ENCODE measurements at places on chromosomes 11 and 22.

GRCh38 chr11:130216591-130217132, 57.1 kb downstream of the ST14 start:
- DNase-seq, result no peak

DNA sequence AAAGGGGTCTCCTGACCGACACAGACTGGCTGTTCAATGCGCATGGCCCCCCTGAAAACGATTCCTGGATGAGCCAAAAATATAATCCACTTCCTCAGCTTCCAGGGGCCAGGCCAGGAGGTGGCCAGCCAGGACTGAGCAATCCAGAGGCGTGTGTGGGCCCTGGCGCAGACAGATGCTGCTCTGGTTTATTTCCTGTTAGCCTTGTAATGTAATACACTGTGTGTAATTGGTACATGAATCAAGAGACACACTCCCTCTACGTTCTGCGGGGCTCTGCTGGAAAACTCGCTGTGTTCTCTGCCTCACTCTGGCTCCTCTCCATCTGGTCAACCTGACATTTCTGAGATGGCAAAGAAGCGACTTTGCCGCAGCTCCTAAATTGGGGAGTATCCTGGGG, 26.3 kb upstream of the ISX start:
- no peak for DNase-seq

- no peak for DNase-seq
Measured at GRCh38 chr11:127631974-127632373, 631.4 kb upstream of the KIRREL3 start.

- DNase-seq, result no peak
Measured at GRCh38 chr11:128695539-128696221, 1.8 kb downstream of the FLI1 start.

GRCh38 chr11:30358536-30358935, 35.6 kb downstream of the ARL14EP start:
- DNase-seq, result no peak

- no peak for DNase-seq
Measured at GRCh38 chr11:64665411-64665821, 57.6 kb downstream of the NRXN2 start.
